ENCODE measurements at places on chromosomes 7 and 10.

DNA sequence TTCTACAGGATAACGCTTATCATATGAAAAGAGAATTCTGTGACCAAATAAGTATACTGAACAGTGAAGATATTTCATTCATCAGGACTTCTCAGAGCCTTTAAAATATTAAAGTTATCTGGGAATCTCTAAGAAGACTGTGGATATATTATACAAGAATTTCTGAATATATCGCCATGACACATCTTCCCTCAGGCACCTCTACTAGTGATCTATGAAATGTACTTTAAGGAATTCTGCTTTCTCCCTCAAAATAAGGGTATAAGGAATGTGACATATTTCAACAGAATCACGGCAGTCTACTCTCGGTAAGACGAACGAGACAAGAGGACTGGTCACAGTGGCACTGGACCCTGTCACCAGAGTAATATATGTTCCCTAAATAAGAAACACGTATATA is 504.2 kb upstream of the PHF14 start:
- no peak for DNase-seq

GRCh38 chr7:151981223-151981622 is 25.0 kb downstream of the GALNTL5 start:
- no peak for DNase-seq

DNA sequence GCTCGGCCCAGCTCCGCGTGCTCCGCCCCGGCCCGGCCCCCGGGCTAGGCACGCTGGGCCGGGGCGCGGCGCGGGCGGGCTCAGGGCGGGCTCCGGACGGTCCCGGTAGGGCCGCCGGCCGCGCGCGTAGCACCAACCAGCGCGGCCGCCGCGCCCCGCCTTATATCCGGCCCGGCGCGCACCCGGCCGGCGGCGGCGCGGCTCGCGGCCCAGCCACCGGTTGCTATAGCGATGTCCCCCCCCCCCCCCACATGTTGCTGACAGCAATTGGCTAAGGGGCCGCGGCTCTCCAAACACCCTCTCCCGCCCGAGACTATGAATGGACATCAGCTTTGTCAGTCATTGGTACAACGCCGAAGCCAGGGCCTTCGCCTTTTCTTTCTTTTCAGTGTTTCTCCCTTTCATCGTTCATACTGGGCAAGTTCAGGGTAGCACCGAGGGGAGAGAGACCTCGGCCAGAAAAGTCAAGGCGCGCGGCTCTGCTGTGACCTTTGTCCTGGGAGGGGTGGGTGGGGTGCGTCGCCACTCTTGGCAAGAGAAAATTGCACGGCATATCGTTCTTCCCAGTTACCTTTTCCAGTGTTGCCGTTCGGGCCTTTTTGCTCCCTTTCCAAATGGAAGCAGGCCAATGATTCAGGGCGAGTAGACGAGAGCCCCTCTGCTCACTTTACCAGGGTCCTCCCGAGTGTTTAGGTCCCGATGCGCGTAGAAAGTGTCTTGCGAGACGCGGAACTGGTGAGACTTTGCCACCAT is 354.2 kb downstream of the DNAJB6 start:
- no peak for DNase-seq

DNA sequence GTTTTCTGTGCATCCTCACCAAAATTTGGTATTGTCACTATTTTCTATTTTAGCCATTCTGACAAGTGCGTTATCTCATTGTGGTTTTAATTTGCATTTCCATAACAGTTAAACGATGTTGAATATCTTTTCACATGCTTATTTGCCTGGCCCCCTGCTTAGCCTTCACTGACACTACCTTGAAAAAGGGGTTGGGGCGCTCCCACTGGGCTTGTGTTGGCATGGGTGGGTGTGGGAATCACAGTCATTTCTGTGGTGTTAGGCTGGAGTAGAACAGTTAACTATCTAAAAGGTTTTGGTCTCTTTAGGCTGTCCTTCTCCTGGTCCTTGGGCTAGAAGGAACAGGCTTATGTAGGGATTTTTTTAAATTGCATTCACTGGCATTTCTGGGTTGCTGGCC is 72.2 kb upstream of the TMEM140 start:
- DNase-seq = no peak

GRCh38 chr10:34792881-34793280 is 22.2 kb downstream of the PARD3 start:
- DNase-seq = no peak

Measured in activated CD8-positive, alpha-beta memory T cell treated with anti-CD3 and anti-CD28 coated beads for 4 hours (primary cell).